Cerebellar nuclear complex (tissue), 1 donor: ENCODE measurements at places on chromosomes 1 and 21.

- no peak for DNase-seq
Observed at GRCh38 chr1:43455213-43455889, 1.6 kb upstream of the HYI start.

- no peak for DNase-seq
Observed at GRCh38 chr1:182059936-182060335, 1.6 kb downstream of the ZNF648 start.

DNA sequence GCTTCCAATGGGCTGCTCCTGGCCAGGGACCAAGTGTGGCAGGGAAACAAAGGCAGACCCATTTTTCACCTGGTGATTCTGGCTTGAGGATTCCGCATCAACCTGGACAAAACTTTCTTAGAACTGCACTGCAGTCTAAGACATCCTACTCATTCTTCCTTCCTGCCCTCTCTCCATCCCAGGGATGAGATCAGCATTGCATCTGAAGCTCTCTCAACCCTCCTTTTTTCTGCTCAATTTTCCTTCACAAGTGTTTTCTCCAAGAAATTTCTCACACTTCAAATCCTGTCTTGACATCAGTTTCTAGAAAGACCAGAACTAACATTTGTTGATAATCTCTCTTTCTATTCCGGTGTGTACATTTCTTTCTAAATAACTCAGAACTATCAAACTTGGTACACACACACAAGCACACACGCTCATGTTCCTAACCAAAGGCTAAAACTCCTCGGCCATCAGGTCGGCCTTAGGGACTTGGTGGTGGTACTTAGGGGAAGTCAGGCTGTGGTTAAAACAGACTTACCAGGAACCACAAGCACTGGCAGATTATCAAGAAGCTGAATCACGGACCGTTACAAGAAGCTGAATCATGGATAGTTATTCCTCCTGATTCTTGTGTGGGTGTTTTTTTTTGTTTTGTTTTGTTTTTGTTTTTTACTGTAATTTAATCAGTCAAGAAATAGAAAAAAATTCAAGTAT lies 21.0 kb upstream of the CXADR start:
- DNase-seq, result no peak

- DNase-seq, result no peak
Observed at GRCh38 chr1:90621986-90622385, 95.1 kb downstream of the BARHL2 start.

- no peak for DNase-seq
Observed at GRCh38 chr1:56345831-56346230, 233.5 kb downstream of the PLPP3 start.

DNA sequence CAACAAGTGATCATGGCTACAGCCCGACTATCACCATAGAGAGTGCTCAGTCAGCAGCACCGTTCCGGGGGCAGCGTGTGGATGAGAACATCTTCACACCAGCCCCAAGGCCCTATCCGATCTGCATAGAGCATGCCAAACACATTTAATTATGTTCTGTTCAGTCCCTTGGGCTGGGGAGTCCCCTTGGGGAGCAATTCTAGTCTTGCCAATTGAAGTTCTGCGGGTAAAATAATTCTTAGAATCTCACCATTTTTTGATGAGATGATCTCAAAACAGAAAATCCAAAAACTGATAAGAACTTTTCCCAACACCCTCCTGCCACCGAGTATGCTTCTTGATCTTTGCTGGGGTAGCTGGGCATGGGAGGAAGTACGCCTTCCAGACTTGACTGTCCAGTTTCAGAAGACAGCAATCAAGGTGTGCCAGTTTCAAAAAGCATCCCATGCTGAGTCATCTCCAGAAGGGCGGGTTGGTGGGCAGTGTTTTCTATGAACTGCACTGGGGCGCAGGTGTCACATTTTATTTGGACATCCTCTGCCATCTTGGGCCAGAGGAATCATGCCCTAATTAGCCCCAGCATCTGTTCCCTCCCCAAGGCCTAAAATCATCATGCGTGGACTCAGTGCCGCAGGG lies 20.8 kb upstream of the PTPRF start:
- DNase-seq, result no peak

GRCh38 chr21:45443595-45444181 lies 38.7 kb downstream of the COL18A1 start:
- DNase-seq, result no peak

DNA sequence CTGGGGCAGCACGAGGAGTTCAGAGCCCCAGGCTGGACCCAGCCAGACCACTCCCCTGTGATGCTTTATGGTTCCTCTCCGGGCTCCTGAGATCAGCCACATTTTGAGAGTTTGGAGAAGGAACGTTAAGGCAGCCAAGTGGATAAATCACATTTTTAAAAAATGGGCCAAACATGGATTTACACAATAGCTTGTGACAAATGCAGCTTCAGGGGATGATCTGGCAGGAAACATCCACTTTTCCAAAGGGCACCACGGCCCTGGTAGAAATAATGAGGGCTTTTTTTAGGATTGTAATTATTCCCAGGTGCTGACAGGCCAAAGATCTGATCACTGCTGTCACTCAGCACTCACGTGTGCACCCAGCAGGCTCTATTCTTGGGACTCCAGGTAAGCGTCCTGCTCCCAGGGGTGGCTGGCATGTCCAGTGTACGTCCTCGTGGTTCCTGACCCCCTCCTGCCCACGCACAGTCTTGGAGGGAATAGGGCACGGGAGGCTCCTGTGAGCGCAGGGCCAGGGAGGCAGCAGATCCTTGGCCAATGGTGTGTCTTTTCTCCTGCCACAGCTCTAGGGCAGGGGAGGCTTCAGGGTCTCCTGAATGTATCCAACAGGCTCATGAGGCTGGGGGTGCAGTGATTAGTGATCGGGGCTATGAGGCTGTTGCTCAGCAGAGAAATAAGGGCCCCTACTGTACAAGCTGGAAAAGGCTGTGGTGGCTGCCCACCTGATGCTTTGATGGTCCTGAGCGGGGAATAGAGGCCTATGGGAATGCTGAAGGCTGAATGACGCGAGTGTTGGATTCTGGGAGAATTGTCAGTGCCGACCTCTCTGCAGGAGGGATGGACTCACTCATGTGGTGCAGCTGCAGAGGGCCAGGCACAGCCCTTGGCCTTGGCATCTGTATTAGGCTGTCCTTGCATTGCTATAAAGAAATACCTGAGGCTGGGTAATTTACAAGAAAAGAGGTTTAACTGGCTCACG lies 415.7 kb downstream of the PTPRU start:
- DNase-seq, result no peak

DNA sequence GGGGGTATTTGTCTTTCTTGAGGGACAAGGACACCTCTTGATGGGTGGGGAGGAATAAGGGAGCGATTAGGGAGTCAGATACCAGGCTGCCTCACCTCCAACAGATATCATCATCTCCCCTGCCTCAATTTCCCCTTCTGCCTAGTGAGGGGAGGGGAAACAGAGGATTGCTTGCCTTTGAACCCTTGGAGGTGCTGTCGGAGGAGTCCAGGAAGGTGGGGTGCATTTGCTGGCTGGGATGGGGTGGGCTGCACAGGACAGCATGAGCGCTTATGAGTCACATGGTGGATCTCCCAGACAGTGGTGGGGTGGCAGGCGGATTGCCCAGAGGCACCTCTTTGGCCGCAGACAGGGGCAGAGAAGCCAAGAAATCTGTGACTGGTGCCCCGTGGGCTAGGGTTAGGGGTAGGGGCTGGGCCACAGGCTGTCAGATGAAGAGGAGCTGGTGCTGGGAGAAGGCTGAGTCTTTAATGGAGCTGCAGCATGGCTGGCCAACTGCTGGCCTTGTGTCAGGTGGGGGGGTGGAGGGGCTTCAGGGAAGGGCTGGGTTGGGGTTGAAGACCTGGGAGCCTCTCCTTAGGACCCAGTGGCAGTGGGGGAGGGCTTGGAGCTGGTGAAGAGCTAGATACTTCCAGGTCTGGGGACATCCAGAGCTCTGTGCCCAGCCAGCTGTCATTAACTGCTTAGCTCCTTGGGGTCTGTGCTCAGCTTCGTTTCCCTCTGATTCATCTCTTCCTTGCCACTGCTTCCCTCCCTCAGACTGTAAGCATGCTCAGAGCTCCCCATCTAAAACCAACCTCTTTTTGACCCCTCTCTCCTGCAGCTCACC lies 7.0 kb upstream of the ADORA1 start:
- no peak for DNase-seq

DNA sequence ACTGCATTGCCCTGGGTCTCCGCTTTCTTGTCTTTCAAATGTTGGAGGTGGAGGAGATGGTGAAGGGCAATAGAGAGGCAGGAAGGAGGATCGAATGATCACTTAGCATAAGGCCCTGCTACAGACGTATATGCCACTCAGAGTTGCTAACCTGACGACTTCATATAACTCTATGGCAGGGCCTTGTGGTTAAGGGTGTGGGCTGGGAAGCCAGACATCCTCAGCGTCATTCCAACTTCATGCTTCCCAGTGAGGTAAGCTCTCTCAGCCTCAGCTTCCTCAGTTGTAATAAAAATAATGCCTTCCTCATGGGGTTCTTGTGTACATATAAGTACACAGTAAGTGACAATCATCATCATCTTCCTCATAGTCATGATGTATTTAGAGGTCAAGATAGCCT lies 54.6 kb downstream of the CASQ2 start:
- DNase-seq, result no peak

DNA sequence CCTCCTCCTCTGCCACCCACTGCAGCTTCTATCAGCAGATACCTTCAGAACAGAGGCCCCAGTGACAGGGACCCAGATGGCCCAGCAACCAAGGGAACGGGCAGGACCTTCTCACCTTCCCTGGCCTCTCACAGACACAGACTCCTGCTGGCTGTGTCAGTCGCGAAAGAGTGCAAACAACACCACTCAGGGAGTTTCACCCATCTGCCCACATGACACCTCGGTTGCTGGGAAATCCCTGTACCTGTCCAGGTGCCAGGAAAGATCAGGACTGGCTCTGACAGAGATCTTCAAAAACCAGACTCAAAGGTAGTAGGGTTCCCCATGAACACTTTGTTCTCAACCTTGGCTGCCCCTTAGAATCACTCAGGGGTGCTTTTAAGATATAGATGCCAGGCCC lies 83.5 kb upstream of the HIVEP3 start:
- DNase-seq, result no peak

DNA sequence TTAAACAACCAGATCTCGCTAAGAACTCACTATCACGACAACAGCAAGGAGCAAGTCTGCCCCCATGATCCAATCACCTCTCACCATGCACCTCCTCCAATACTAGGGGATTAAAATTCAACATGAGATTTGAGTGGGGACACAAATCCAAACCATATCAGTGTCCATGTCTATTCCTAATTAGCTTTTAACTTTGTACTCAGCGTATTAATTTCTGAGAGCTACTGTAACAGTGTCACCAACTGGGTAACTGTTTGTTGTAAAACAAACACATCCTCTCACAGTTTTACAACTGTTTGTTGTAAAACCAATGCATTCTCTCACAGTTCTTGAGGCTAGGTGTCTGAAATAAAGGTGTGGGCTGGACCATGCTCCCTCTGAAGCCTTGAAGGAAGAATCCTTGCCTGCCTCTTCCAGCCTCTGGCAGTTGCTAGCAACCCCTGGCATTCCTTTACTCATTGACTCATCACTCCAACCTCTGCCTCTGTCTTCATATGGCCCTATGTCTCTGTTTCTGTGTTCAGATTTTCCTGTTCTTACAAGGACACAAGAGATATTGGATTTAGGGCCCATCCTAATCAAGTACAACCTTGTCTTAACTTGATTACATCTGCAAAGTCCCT lies 121.2 kb downstream of the LTN1 start:
- DNase-seq, result no peak

GRCh38 chr1:222042120-222042519 lies 300.2 kb upstream of the DUSP10 start:
- DNase-seq, result no peak

GRCh38 chr1:30270461-30270860 lies 452.9 kb downstream of the MATN1 start:
- DNase-seq, result no peak

DNA sequence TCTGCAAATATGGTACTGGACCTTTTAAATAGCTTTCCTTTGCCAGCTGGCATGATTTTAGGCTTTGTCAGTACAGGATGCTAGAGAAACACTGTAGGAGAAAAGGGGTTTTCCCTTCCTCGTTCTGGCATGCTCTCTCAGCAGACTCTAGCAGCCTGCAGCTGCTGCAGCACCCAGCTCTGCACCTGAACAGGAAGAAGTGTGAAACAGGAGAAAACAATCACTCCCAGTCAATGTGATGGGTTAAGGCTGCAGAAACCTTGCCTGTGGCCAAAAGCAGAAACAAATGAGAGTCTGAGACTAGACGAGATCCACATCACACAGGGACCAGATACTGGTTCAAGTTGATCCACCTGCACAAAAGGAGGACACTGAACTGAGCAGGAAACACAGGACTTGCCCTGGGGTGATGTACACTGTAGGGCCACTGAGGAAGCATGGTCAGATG lies 21.2 kb downstream of the OVGP1 start:
- no peak for DNase-seq

- DNase-seq, result no peak
Observed at GRCh38 chr1:167750641-167751040, 28.9 kb downstream of the MPZL1 start.
